ENCODE measurements at places on chromosomes 1 and 21. TPM values are rescaled to one million over a fixed set of nuclear protein-coding genes. Genes with fewer than 3 reads are reported as not detected.

Gene CELA2A
- total RNA-seq = not detected

Gene TRABD2B
- total RNA-seq = not detected

Gene CR1L
- not detected for total RNA-seq

Gene OR2T35
- not detected for total RNA-seq

Gene SLC44A5
- 2.2 TPM for total RNA-seq

Gene PTAFR
- under 0.01 TPM for total RNA-seq

Gene CLCNKA
- total RNA-seq = not detected

Gene TSPEAR
- total RNA-seq = under 0.01 TPM

Gene CFHR3
- not detected for total RNA-seq

Gene SLC6A9
- 0.40 TPM for total RNA-seq

Gene HORMAD1
- not detected for total RNA-seq

Gene FCER1G
- not detected for total RNA-seq

Gene TTLL7
- 0.40 TPM for total RNA-seq
